Activated CD4-positive, alpha-beta T cell treated with anti-CD3 and anti-CD28 coated beads for 4 hours (primary cell): ENCODE measurements at places on chromosomes 6 and 20.
A peak's percentile ranks its signal among the peaks of the same experiment; 100 is the strongest.

GRCh38 chr20:41261790-41262717 lies 55.5 kb downstream of the ZHX3 start:
- no peak for DNase-seq

- DNase-seq: no peak
These were observed 115.5 kb downstream of the CDK19 start for GRCh38 chr6:110699780-110700179.

DNA sequence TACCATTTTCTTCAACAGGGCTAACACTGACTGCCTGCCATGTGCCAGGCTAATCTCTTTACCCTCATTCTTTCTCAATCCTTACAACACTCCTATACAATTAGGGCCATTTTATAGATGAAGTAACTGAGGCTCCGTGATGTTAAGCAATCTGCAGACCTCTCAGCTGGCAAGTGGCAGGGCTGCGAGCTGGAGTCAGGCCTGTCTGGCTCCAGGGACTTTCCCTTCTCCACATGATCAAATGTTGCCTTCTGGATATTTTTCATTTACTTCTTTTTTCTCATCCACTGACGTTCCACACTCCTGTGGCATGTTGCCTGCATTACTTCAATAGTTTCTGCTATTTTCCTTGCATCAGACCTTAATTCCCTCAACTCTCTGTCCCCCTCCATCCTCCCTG lies 55.2 kb upstream of the TAGAP start:
- DNase-seq: no peak

GRCh38 chr6:136921381-136921935 lies 643 bp upstream of the SLC35D3 start:
- peak; percentile 1 for DNase-seq

GRCh38 chr20:2353231-2353630 lies 27.5 kb upstream of the TGM6 start:
- no peak for DNase-seq

DNA sequence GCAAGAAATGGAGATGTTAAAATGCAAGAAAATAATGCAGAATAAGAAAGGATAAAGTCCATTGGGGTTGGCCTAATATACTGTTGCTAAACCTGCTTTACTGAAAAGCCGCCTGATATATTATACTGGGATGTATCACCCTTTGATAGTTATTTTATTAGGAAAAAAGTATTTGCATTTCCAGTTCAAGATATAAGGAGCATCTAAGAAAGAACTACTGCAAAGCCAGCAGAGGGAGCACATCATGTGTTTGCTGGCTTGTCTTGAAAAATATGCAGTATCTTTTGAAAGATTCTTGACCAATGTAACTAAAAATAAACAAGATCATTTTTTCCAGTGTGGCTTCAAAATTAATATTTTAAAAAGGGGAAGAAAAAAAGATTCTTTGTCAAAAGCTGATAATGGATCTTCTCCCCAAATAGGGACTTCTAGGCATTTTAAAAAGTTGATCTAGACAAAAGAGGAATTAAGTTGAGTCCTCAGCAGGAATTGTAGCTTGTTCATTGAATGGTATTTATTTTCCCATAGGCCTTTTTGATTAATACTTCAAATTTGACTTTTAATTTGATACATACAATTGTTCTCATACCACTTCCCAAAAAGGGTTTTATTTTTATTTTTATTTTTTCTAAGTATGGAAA lies 214.9 kb downstream of the ZFAND3 start:
- DNase-seq: peak; percentile 6

- DNase-seq: no peak
These were observed 96.6 kb upstream of the B3GAT2 start for GRCh38 chr6:71053475-71053874.

GRCh38 chr6:53439556-53439955 lies 90.8 kb upstream of the ELOVL5 start:
- DNase-seq: no peak

- DNase-seq: no peak
These were observed 36.2 kb downstream of the THEMIS start for GRCh38 chr6:127864701-127865100.

GRCh38 chr20:46388201-46388836 lies 18.1 kb downstream of the ELMO2 start:
- DNase-seq: no peak

DNA sequence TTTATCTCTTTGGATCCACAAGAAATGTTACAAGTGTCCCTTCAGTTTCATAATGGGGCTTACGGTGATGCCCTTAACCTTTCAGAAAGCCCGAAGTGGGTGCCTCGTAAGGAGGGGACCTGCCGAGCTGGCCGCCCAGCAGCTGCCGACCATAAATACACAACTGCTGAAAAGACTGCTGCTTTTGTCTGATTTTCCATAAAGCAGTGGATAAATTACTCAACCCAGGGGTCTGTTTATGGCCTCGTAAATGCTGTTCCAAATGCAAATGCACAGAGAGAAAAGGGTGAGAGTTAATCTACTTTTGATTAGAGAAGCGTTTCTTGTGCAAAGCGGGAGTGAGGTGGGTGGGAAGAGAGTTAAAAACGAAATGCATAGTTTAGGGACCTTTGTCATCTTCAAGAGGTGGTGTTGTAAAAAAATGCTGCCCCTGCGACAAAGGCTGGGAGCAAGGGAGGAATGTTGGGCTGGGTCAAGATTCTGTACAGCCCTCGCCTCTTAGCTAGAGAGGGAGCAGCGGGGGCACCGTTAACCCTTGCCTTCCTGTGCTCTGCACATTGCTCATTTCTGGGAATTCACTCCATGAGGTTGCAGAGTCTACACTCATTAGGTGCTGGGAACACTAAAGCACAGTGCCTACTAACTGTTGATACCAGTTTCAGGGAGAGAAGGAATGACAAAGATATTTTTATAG lies 112.0 kb upstream of the MTHFD1L start:
- no peak for DNase-seq

- DNase-seq: no peak
These were observed 3.2 kb downstream of the SULF2 start for GRCh38 chr20:47782076-47782475.

DNA sequence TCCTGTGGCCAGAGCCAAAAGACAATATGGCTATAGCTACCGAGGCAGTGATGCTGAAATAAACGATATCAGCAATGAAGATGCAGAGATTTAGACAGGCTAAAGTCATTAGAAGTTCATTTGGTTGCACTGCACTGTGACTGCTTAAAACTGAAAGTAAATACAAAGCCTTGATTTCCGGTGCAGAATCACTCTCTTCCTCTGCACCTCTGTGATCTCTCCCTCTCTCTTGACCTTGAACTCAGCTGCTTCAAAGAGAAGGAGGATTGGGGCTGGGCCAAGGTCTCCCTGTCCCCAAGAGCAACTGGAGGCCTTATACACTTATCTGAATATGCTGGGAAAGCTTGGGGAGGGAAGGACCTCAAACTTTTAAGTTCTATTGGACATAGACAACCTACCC lies 34.6 kb upstream of the SPACA1 start:
- DNase-seq: no peak

- no peak for DNase-seq
These were observed 476.8 kb upstream of the ADGRB3 start for GRCh38 chr6:68158256-68158655.
